ENCODE measurements at places on chromosomes 13 and 19.

DNA sequence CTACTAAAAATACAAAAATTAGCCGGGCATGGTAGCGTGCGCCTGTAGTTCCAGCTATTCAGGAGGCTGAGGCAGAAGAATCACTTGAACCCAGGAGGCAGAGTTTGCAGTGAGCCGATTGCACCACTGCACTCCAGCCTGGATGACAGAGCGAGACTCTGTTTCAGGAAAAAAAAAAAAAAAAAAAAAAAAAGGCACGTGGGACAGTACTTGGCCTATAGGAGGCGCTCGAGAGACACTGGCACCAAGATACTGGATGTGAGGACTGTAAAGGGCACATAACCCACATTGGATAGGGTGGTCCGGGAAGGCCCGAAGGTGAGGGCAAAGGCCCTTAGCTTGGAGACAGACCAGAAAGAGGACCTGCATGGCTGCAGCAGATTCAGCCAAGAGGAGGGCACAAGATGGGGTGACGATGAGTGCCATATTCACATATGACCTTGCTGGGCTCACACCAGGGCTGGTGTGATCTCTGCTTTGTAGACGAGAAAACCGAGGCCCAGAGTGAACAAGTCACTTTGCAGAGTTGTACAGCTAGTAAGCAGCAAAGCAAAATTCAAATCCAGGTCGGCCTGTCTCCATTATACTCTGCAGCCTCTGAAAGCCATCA lies 89.4 kb downstream of the DPF1 start:
- peak; percentile 24 for DNase-seq

DNA sequence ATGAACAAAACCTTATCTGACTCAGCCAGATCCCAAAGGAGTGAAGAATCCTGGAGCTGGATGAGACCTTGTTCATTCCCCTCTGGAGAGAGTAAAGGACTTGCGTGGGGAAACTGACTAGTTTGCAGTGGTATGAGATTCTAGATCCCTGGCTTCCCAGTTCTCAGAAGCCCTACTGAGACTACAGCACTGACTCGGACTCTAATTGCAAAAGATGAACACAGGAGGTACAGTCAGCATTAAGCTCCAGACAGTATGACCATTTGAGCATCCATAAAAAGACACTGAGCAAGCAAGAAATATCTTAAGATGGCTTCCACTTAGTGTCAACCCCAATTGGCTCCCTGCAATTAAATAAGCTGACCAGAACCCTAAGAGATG lies 6.8 kb downstream of the ZC3H4 start:
- no peak for DNase-seq

DNA sequence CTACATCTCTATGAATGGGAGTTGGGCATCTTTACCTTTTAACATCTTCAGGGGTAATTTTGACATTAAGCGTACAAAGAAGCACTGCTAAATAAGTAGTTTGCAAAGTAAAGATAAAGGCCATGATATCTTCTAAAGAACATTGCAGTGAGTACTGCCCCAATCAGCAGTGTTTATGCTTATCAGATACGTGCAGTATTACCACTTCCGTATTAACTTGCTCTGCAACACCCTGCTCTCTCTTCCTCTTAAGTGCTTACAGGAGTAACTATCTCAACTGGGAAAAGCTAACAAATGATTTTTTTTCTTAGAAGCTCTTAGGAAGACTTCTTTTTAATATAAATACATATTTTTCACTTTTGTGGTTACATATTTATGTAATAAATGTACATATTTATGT lies 793.7 kb upstream of the SLC10A2 start:
- no peak for DNase-seq

DNA sequence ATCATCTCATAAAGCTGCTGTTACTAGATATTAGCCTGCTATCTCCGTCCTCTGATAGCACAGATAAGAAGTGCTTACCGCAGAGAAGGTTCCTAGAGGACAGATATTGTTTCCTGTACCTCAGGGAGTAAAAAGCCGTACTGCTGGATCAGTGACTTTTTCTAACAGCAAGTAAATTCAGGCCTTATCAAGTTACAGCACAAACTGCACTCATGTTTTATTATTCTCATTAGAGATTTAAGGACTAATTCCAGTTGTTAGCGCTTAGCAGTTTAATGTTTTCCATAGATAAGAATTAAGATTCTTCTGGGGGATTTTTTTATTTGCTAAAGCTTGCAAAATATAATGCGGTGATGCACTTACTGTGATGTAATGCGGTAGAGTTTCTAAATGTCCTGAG lies 119.0 kb upstream of the OBI1 start:
- no peak for DNase-seq

- no peak for DNase-seq
These were observed 33.9 kb upstream of the ATP11A start for GRCh38 chr13:112655913-112656312.

DNA sequence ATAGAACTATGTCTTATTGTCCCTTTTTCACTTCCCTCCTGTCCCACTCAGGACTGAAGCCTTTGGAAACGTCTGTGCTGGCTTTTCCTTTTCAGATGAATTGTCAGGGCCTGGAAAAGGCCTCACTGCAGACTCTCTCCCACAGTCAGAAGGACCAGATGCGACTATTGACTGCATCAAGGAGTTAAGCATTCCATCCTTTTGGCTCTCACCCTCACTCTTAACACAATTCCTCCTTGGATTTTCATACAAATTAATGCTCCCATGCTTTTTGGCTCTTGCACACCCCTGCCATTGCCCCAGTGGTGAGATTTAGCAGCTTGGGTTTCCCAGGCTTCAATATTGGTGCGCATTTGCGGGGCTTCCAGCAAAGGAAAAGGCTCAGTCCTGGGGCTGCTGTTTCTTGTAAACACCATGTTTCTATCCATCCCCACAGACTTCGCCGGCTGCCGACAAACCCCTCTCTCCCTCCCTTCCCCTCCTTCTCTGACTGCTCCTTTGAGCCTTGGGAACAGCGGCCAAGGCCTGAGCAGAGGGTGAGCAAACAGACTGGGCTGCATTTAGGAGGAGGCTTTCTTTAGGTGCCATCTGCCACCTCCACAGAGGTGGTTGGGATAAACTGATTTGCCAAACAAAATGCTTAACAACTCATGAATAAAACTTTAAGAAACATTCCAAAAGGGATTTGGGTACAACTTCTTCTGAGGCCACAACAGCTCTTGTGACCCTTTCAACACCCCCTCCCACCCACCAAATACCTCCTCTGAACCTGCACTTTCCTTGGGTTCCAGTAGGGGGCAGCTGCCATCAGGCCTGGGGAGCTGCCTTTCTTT lies 48.6 kb upstream of the PCDH8 start:
- peak; percentile 47 for DNase-seq

- no peak for DNase-seq
These were observed 50.4 kb downstream of the TEX29 start for GRCh38 chr13:111370570-111371535.

GRCh38 chr13:45370922-45371406 lies 30.0 kb upstream of the TPT1 start:
- peak; percentile 39 for DNase-seq

- DNase-seq, result no peak
These were observed 7.7 kb downstream of the EPS15L1 start for GRCh38 chr19:16463991-16464575.

- peak; percentile 33 for DNase-seq
These were observed 20.1 kb upstream of the ZNRF4 start for GRCh38 chr19:5434970-5435641.

DNA sequence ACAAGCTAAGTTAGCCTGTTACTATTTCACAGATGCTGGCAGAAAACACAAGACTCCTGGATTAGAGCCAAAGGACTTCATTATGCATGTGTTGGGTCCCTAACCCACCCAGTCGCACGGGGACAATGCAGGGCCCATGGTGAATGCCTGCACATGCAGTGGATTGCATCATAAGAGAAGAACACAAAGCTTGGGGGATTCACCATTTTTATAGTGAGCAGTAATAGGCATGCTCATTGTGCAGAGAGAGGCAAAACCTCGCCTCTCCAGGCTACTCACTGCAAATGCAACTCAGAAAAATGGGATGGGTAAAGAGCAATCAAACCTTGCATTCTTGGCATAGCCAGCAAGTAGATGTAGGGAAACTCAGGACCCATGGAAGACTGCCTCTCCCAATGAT lies 115.8 kb downstream of the DIAPH3 start:
- DNase-seq, result no peak

GRCh38 chr19:47032171-47032811 lies 12.7 kb downstream of the NPAS1 start:
- DNase-seq, result peak; percentile 56

DNA sequence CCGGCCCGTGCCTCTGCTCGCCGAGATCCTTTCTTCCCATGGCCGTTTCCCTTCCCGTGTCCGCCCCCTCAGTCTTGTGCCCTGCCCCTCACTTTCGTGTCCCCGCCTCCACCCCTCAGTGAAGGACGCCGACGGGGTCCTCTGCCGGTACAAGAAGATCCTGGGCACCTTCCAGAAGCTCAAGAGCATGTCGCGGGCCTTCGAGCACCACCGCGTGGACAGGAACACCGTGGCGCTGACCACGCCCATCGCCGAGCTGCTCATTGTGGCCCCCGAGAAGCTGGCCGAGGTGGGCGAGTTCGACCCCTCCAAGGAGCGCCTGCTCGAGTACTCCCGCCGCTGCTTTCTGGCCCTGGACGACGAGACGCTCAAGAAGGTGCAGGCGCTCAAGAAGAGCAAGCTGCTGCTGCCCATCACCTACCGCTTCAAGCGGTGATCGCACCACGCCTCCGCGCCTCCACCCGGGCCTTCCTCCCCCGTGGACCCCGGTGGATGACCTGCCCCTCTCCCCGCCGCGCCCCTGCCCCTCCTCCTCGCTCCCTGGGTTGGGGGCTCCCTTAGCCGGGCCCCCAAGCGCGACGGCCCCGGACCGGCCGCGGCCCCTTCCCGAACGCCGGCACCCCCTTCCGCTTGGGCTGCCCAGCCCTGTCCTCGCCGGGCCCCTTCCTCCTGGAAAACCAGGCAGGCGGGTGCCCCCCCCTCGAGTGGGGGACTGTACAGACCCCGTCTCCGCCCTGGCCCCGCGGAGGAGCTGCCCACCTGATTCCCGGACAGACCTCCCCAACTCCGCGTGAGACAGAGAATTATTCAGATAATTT lies 2.3 kb upstream of the U2AF2 start:
- no peak for DNase-seq

DNA sequence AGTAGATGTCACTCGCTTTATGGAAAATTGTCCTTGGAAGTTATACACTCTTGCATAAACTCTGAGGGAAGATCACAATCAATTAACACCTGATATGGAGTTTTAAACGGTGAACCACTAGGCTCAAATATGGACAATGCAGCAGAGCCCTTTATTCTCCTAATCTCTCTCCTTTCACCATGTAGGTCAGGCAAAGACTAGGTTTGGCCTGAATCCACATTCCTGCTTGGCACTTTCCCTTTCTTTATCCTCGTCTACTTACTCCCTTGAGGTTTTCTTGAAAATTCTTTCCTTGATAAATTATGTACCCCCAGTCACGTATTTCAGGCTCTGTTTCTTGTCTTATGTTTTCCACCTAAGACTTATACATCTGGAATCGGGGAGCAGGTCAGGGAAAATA lies 751.7 kb downstream of the DACH1 start:
- no peak for DNase-seq

DNA sequence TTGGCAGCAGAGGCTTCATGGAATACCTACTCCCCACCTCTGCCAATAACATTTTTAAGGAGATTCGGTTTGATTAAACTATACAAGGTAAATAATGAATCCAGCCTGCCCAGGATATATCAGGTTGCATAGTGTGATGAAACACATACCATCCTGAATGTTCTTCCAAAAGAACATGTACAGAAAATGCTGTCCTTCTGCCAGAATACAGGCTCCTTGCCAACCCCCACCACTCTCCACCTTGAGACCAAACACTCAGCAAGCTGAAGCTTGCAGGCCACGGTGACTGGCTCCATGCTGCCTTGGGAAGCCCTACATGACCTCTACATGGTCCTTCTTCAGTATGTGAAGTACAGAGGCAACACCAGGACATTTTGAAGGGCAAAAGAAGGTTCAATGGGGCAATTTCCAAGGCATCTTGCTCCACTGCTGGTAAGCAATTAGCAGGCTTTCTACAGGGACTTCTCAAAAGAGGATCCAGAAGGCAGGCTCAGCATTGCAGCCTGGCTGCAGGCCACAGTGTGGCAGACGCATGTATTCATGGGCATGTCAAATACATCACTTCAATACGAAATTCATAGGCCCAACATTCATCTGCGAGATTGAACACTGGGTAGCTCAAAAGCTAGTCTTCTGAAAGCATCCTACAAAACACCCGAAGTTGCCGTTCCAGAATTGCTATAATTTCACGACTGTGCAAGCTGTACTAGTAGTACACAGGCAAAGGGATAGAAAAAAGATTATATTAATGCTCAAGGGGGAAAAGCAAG lies 62.4 kb upstream of the SERP2 start:
- DNase-seq, result no peak

DNA sequence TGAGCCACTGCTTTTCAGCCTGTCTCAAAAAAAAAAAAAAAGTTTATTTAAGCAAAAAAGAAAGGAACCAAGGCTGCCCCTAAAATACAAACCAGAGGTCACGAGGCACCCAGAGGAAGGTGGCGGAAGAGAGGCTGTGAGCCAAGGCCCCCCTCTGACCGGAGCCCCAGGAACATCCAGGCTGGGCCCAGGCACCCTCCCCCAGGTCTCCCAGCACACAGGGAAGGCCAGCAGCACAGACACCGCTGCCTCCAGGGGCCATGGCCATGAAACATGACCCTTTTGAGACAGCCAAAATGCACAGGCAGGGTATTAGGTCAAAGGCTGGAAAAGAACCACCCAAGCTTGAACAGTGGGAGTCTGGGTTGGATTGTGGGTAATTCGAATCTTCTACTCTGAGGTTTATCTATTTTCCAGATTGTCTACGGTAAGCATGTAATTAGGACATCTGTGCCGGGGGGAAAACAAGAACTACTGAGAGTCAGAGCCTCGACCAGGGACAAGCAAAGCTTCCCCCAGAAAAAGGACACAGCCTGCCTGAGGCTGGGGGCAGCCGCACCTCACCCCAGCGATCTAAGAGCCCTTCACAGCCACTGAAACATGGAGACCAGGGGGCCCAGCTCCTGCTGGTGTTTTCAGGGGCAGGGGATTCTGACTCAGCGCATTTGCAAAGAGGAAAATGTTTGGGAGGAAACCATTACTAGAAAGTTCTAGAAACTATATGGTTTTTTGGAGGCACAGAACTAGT lies 8.4 kb downstream of the PEX11G start:
- no peak for DNase-seq

DNA sequence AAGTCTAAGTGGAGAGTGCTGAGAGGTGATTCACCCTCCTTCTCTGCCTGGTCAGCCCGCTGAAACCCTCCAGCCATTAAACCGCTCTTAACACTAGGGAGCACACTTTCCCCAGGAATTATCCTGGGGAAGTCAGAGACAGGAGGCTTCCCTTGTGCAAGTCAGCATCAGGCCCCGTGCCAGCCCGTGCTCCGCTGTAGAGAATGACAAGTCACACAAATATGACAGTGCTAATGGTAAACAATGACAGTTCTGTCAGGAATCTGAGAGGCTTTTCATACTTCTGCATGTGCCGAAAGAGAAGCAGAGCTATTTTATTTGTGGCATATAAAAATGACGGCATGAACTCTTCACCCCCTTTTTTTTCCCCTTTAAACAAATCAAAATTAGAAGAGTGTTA lies 816.9 kb upstream of the SLC10A2 start:
- DNase-seq, result peak; percentile 82

DNA sequence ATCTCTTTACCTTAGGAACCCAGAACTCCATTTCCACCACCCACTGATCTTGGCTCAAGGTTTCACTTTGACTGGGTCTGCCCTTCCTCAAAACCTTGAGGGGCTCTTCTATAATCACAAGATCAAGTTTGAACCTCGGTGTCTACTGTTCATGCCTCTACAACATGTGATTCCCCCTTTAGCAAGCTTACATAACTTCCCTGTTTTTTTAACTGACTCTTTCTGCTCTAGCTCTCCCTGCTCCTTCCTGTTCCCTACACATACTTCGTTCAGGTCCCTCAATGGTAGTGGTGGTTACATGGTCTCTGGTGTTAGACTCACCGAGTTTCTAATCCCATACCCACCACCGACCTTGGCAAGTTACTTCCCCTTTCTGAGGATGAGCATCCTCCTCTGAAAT lies 26.7 kb downstream of the CEACAM8 start:
- DNase-seq, result no peak

Measured in head of caudate nucleus (tissue), 42 donors.